Endothelial cell (in vitro differentiated cells): ENCODE measurements at places on chromosomes 16 and 17. TPM values are rescaled to one million over a fixed set of nuclear protein-coding genes. Genes with fewer than 3 reads are reported as not detected.

Gene CACNG5
- not detected for total RNA-seq

Gene B9D1
- 6.2 TPM for total RNA-seq

Gene ABCC11
- 0.72 TPM for total RNA-seq

Gene TSPOAP1
- 1.3 TPM for total RNA-seq

Gene C17orf107
- 2.3 TPM for total RNA-seq

- DNase-seq, result peak; percentile 65
- peak overlapping the region; percentile 95 for H3K4me3 ChIP-seq
- peak overlapping the region; percentile 97 for H3K27ac ChIP-seq
These were observed 93.8 kb upstream of the PLEKHM1 start for GRCh38 chr17:45584092-45585036.

DNA sequence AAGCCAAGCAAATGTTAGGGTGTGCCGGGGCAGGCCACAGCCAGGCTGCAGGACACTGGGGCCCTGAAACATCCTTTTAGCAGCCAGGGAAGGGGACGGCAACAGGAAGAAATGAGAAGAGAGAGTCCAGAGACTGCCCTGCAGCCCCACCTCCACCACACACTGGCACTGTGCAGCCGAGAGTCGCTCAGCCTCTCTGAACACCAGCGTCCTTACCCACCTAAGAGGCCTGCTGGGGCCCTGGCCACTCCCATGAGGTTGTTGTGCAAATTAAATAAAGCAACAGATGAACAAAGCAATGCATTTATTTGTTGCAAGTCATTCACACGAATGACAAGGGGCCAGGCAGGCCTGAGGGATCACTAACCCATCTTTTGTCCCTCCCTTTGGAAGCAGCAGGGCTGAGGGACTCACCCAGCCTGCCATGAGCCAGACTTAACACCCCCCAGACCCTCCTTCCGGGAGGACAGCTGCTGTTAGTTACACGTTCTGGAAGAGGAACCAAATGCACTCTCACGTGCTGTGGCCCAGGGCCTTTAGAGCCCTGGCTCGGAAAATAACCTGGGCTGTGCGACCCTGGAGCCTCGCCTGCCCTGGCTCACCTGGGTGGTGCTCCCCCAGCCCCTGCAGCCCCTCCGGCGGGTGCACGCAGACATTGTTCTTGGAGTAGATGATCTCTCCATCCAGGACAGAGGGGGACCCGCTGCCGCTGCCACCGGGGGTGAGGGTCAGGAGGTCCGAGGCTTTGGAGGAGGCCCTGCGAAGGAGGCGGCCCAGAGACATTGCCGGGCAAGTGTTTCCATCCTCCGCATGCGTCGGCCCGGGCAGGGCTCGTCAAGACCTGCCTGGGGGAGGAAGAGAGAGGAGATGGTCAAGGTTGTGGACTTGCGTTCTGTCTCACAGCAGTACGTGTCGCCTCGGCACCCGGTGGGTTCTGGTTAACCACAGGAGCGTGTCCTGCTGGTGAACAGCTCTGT lies 22.6 kb downstream of the TBC1D16 start:
- H3K4me3 ChIP-seq, result peak overlapping the region; percentile 47
- DNase-seq, result no peak
- H3K36me3 ChIP-seq, result peaks cover 7% of the 10 kb centered on the region

GRCh38 chr16:28932339-28933141 lies 769 bp downstream of the CD19 start:
- no peak overlapping the region for H3K27ac ChIP-seq
- peaks cover 2% of the 10 kb centered on the region for H3K27me3 ChIP-seq

DNA sequence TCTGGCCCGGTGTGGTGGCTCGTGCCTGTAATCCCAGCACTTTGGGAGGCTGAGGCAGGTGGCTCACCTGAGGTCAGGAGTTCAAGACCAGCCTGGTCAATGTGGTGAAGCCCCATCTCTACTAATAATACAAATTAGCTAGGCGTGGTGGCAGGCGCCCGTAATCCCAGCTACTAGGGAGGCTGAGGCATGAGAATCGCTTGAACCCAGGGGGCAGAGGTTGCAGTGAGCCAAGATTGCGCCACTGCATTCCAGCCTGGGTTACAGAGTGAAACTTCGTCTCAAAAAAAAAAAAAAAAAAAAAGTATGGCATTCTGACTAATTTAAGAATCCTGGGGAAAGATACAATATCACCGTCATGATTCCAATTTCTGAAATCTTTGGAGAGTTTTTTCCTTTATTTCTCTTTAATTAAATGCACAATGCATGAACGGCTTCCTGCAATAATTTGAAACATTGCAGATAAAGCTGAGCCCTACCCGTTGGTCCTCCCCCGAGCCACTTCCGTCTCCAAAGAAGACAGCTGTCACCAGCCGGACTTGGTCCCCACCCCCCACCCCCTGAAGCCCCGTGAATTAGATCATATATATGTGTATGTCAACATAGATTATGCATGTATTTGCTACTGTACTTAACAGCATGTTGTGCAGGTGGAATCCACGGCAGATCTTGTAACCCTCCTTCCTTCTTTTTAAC lies 142.6 kb upstream of the PLCG2 start:
- no peak for DNase-seq
- peaks cover 4% of the 10 kb centered on the region for H3K36me3 ChIP-seq
- H3K27me3 ChIP-seq, result peaks cover 15% of the 10 kb centered on the region
- H3K27ac ChIP-seq, result peak overlapping the region; percentile 84
- H3K4me1 ChIP-seq, result peaks cover 76% of the 10 kb centered on the region
- no peak overlapping the region for H3K4me3 ChIP-seq

DNA sequence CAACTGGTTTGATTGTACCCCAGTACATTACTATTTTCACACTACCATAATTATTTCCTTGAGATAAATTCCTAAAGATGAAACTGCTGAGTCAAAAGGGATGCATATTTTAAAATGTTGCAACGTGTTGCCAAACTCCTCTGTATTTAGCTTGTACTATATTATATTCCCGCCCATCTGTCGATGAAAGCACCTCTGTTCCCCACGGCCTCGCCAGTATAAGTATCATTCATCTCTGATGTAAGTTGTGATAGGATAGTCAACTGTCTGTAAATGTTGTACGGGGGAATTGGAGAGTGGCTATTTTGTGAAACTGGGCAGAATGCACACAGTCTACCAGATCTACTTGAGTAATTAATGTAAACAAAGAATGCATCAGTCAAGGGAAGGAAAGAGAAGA lies 47.7 kb upstream of the TNRC6A start:
- no peak overlapping the region for H3K4me3 ChIP-seq
- H3K4me1 ChIP-seq, result peaks cover 13% of the 10 kb centered on the region
- no peak overlapping the region for H3K27ac ChIP-seq
- H3K36me3 ChIP-seq, result no peaks in the 10 kb centered on the region
- DNase-seq, result no peak

- H3K4me1 ChIP-seq, result peaks cover 4% of the 10 kb centered on the region
- no peak overlapping the region for H3K4me3 ChIP-seq
- no peaks in the 10 kb centered on the region for H3K36me3 ChIP-seq
- H3K27me3 ChIP-seq, result no peaks in the 10 kb centered on the region
- no peak for DNase-seq
- H3K27ac ChIP-seq, result no peak overlapping the region
These were observed 268.5 kb upstream of the CCL2 start for GRCh38 chr17:33986566-33986965.

DNA sequence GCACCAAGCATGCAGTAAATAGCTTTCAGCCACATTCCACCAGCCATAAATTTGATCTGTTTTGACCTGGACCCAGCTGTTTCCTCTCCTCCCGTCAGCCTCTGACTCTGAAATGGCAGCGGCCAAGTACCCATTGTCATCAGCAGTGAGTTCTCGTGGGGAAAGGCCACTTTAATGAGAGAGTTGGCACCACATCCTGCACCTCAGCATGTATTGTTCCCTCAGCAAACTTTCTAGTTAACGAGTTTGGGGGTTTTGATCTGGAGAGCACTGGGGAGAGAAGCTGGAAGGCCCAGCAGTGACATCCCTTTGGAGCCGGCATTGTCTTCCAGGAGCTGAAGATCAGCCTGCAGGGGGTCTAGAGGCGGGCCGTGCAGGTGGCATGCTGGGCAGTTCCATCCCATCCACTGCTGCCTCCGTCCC lies 84.9 kb downstream of the RPA1 start:
- no peak for DNase-seq
- H3K27me3 ChIP-seq, result peaks cover 7% of the 10 kb centered on the region
- H3K36me3 ChIP-seq, result no peaks in the 10 kb centered on the region
- no peak overlapping the region for H3K4me3 ChIP-seq

GRCh38 chr16:15636392-15636873 lies 6.5 kb downstream of the MARF1 start:
- H3K27me3 ChIP-seq, result no peaks in the 10 kb centered on the region
- H3K27ac ChIP-seq, result peak overlapping the region; percentile 32
- peaks cover 9% of the 10 kb centered on the region for H3K4me1 ChIP-seq
- no peak for DNase-seq
- H3K36me3 ChIP-seq, result peaks cover 32% of the 10 kb centered on the region
- H3K4me3 ChIP-seq, result peak overlapping the region; percentile 42

DNA sequence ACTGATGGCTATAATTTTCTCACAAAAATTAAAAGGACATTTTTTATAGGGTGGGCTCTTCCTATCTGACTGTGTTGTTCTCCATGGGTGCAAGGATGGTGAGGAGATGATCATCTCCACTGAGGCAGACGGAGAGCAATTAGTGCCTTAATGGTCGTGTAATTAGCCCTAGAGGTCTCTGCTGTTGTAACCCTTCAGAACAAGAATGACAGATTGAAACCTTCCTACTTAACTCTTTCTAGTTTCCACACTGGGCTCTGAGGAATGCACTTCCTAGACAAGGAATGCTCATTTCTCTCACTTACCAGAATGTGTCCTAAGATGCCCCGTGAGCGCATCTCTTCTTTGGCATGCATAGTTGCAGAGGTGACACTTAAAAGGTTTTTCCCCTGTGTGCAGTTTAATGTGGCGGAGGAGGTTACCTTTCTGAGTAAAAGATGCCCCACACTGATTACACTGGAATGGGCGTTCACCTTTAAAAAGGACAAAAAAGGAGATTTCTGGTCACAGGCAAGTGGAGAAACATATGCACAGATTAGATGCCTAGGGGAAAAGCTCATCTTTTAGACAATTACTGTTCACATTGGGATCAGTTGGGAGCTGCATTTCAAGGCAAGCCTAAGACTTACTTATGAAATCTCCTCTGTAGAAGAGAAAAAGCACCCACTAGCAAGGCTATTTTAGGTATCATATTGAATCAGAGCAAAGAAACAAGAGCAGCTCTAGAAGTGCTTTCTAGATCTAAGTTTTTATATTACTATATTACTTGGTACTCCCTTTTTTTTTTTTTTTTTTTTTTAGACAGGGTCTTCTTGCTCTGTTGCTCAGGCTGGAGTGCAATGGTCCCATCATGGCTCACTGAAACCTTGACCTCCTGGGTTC lies 53.6 kb downstream of the GRB7 start:
- H3K4me1 ChIP-seq, result no peaks in the 10 kb centered on the region
- no peaks in the 10 kb centered on the region for H3K36me3 ChIP-seq

- DNase-seq, result no peak
- H3K27me3 ChIP-seq, result peaks cover 3% of the 10 kb centered on the region
- no peak overlapping the region for H3K27ac ChIP-seq
- H3K36me3 ChIP-seq, result no peaks in the 10 kb centered on the region
These were observed 265.2 kb downstream of the XYLT1 start for GRCh38 chr16:17205279-17206211.

DNA sequence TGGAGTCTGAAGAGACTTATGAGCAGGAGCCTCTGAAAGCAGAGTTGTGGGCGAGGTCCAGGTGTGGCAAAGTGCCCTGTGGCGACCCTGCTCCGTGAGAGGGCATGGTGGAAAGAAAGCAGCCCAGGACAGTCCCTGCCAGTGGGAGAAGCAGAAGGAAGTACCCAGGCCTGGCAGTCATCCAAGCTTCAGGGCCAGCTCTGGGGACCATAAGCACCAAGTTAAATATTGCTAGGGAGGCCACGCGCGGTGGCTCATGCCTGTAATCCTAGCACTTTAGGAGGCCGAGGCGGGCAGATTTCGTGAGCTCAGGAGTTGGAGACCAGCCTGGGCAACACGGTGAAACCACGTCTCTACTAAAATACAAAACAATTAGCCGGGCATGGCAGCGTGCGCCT lies 4.9 kb upstream of the ASGR1 start:
- peak overlapping the region; percentile 72 for H3K27ac ChIP-seq
- DNase-seq, result no peak
- peak overlapping the region; percentile 0 for H3K4me3 ChIP-seq
- peaks cover 3% of the 10 kb centered on the region for H3K36me3 ChIP-seq

DNA sequence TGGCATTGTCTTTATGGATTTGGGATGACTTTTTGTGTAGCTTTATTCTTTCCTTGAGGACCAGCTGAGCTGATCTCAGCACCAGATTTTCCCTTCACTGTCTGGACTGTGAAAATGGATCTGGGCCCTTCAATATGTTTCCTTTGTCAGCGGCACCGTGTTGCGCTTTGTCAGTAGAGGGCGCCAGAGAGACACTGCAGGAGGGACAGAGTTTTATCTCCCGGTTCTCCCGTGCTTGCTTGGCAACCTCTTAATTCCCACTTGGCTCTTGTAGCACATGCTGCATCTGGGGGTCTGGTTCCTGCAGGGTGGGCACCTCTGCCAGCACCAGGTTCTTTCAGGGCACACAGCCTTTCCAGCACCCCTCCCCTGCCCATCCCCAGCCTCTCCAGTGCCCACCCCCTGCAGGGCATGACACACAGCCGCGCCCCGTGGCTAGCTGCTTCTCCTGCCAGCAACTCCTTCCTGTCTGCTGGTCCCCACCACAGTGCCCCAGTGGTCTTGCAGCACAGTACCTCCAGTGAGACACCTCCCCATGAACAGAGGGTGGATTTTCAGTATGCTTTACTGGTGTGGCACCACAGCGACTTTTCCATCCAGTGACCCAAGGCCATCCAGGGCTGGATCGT lies 19.6 kb downstream of the OR1D5 start:
- peaks cover 8% of the 10 kb centered on the region for H3K36me3 ChIP-seq
- peaks cover 4% of the 10 kb centered on the region for H3K27me3 ChIP-seq
- peak; percentile 51 for DNase-seq
- no peak overlapping the region for H3K4me3 ChIP-seq
